ENCODE measurements at places on chromosomes 12 and 14.

- DNase-seq = no peak
These were observed 42.5 kb upstream of the DIO3 start for GRCh38 chr14:101518611-101519473.

DNA sequence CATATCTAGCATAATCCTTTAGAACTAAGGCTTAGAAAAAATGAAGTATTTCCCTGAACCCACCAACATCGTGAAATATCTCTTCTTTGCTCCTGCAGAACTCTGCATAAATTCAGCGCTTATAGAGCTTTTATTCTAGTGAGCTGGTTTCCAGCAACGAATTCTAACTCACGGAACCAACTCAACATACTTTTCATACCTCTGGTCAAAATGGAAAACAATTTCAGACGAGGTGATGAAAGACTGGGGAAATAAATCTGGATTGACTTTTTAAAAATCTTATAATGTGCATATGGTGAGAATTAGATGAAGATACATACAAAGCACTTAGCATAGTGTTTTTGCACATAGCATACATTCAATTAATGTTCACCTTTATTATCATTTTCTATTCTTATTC is 62.6 kb upstream of the BBS10 start:
- no peak for DNase-seq

DNA sequence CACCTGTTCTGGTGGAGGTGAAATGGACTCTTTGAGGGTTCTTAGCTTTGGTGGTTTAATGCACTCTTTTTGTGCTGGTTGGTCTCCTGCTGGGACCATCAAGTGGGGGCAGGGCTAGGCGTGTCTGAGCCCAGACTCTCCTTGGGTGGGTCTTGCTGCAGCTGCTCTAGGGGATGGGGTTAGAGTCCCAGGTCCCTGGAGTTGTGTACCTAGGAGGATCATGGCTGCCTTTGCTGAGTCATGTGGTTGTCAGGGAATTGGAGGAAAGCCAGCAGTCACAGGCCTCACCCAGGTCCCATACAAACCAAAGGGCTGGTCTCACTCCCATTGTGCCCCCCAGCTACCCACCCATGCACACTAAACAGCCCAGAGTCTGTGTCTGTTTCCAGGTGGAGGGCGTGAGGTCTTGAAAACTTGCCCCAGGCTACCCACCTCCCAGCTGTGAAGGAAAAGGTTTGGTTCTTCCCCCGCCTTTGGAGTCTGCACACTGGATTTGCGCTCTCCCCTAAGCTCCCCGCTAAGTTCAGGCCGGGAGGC is 387.7 kb downstream of the TMTC2 start:
- no peak for DNase-seq

DNA sequence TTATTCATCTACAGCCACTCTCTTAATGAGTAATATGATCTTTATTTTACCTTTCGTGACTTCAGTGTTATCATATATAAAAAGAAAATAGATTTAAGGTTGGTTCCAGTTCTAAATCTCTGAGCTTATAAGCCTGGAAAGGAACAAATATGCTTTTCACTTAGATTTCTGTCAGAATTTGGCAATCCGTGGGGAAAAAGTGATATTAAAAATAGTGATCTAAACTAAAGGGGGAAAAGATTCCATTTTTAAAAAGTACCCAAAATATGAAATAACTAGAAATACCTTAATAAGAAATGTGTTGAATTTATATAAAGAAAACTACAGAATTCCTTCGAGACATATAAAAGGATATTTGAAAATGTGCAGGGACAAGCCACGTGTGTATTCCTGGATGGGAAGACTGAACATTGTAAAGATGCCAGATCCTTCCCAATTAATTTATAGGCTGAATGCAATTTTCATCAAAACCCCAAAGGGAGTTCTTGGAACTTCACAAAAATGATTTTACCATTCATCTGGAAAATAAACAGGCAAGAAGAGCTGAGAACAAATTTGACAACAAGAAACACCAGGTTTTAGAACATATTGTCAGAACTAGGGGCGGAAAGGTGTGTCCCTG is 142.5 kb downstream of the EFCAB11 start:
- DNase-seq = no peak

DNA sequence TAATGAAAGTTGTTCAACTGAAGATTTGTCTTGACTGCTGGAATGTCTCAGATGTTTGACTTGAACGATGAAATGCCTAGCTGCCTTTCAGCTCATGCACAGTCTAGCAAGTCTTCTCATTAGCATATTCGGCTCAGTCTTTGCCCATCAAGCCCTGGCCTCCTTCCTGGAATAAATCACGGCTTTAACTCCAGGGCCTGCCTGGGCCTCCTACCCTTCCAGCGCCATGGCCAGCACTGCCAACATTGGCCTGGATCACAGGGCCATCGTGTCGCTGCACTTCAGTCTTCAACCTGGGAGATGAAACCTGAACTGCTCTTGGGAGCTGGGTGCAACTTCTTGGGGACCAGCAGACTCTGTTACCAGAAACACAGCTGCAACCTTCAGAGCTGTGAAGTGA is 126.7 kb upstream of the TMEM260 start:
- no peak for DNase-seq

GRCh38 chr14:24613241-24613640 is 3.8 kb upstream of the GZMH start:
- no peak for DNase-seq

DNA sequence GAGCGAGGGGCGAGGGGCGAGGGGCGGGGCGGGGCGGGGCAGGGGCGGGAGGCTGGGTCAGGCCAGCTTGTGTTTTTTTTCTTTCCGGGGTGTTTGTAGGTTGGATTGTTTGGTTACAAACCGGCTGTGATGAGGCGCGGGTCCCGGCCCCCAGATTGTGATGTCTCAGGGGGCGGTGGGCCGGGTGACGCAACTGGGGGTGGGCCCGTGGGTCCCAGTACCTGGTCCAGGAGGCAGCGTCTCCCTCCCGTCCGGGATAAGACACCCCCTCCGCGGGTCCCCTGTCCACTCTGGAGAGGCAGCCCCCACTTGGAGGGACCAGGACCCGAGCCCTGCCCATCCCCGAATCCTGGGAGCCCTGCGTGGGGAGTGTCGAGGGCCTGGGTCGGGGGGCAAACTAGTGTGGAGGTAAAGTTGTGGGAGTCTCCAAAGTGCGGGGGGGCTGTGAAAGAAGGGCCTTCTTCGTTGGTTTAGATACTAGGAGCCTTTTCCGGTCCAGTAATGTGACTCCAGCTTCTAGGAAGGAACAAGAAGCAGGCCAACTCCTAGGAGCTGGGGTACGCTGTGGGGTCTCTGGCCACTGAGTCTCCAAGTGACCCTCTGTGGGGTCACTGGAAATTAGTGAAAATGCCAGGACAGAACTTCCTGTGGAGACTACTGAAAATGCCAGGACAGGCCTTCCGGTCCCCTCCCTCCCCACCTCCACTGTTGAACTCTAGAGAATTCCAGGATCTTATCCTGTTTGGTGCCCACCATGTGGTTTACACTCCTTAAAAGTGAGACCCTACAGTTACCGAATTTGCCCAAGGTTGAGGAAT is 579 bp upstream of the CLMN start:
- DNase-seq = no peak

DNA sequence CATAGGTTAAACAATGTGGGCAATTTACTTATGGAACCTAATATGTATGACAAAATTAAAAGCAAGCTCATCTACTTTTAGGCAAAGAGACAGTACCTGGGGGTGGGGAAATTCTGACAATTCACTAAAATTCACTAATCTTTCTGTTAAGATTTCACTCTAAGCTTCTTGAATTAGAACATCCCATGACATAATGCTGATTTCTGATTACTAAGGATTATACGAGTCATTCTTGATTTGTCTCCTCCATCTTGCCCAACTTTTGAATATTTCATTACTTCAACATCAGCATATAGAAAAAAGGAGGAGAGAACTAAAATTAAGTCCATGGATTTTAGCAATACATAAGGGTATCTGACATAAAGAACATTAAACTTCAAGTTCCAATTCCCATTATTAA is 2.4 kb downstream of the CEP83 start:
- no peak for DNase-seq

- no peak for DNase-seq
These were observed 107.9 kb downstream of the VRK1 start for GRCh38 chr14:96905065-96905464.

- DNase-seq = no peak
These were observed 762.1 kb upstream of the TMEM132C start for GRCh38 chr12:127504874-127505273.

GRCh38 chr14:31952573-31952972 is 124.5 kb upstream of the ARHGAP5 start:
- no peak for DNase-seq

DNA sequence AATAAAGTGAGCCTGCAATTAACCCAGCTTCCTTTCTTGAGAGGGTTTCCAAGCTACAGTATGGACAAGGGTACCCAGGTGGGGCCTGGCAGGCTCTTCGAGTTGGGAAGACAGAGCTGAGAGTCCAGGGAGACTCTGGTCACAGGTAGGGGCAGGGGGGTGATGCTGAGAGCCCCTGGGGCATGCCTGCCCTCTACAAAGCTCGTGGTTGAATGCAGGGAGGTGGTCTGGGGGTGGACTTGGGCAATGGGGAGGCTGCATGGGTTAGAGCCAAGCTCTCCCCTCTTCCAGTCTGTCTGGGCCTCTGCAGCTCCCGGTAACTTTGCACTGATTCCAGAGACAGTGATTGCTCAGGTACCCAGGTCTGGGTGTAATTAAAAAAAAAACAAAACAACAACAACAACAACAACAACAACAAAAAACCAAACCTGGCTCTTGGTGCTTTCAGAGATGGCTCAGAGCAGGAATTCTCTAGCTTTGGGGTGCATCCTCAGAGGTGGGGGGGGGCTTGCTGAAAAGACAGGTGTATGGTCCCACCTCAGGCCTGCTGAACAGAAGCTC is 30.8 kb upstream of the PPP2R5C start:
- DNase-seq = no peak
